Activated CD4-positive, alpha-beta T cell treated with anti-CD3 and anti-CD28 coated beads, Interleukin-2, amount 10 ng/mL, durations not matched to agents 24 days and 14 days (primary cell): ENCODE measurements at places on chromosomes 12 and 14.

DNA sequence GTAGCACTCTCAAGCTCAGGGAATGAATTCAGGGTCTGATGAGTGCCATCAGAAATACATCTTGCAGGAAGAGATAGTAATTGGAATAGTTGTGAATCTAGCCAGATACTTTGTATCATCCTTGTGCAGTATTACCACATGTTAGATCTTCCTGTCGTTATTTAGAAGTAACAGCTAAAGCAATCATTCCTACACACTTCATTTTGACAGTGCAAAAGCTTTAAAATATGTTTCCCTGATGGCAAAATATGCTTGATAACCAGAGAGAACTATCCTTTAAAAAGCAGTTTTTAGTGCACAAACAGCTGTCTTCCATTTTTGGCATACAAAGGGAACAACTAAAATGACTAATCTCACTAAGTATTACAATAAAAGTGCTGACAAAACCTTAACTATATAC, 149.5 kb upstream of the SLC38A2 start:
- DNase-seq, result no peak

DNA sequence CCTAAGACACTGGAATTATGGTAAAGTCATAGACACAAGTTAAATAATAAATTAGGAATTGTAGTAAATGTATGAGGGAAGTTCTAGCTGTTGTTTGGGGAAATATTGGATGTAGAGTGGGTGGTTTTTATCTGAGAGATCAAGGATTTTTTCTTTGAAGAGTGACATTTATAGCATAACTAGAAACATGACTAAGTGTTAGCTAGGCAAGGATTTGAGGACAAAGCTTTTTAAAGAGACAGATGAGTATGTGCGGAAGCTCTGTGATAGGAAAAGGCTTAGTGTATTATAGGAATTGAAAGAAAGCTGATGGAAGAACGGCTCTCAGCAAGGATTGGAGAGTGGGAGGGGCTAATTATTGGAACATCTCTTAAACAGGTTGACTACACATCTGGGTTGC, 24.5 kb downstream of the PDZRN4 start:
- no peak for DNase-seq

DNA sequence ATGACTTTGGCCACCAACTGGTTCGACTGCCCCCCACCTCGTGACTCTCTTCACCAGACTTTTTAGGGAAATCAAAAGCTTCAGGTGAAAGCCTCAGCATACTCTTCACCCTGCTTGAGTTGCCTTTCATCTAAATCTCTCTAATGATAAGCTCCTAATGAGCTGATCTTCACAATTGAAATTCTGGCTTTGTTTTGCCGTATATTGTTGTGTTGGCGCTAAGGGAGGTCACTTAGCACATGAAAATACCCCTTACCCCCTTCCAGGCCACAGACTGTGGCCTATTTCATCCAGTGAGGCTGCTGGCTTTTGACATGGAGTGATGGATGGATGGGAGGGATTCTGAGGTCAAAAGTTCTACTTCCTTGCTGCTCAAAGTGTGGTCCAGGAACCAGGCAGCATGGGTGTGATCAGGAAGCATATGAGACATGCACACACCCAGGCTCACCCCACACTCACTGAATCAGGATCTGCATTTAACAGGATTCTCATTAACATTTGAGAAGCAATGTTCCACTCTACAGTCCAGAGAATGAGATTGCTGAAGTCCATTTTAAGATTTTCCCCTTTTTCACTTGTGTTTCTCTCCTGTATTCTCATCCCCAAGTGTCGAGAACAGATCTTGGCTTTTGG, 131.4 kb downstream of the DACT1 start:
- no peak for DNase-seq

DNA sequence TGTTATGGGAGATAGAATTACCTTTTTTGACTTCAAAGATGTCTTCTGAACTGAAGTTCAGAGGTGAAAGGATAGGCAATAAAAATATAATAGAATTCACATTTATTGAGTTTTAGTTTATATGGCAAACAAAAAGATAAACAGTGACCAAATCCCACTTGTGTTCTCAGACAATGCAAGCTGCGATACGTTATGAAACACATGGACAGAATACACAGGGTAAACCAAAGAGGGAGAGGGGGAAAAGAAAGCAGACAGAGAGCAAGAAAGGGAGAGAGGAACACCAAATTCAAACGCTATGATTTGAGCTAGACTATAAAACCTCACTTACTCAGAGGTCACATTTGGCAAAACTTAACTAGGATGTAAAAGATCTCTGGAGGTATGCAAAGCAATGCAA, 238.2 kb upstream of the FLRT2 start:
- DNase-seq, result no peak

- DNase-seq, result no peak
Observed at GRCh38 chr12:127343940-127344339, 923.0 kb upstream of the TMEM132C start.

DNA sequence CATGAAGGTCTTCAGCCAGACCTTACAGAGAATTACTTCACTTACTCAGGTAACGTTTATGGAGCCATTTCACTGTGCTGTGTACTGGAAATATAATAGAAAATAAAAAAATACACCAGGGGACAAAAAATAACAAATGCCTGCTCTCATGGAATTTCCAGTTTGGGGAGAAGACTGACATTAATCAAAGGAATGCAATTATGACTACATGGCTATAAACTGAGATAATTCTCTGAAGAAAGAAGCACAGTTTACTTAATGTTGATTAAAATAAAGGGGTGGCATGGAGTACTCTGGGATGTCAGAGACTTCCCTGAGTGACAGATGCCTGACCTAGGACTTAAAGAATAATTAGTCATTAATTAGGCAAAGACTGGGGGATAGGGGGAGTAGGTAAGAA, 59.0 kb downstream of the DENND5B start:
- no peak for DNase-seq

GRCh38 chr12:40168868-40169267, 55.9 kb upstream of the LRRK2 start:
- peak; percentile 65 for DNase-seq

DNA sequence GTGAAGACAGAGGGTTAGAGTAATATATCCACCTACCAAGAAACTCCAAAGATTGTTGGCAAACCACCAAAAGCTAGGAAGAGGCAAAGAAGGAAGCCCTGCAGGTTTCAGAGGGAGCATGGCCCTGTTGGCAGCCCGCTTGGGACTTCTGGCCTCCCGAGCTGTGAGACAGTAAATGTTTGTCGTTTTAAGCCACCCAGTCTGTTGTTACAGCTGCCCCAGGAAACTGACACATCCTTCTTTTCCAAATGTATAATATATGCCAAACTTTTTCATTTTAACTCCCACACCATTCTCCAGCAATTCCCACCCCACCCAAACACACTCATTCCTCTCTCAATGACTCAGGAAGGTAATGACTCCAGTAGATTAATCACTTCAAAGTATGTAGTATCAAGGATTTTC, 74.0 kb downstream of the RPS29 start:
- DNase-seq, result no peak

GRCh38 chr12:104990950-104991349, 4.8 kb downstream of the NOPCHAP1 start:
- DNase-seq, result no peak

- DNase-seq, result no peak
Observed at GRCh38 chr12:107662484-107662883, 23.1 kb upstream of the PWP1 start.

DNA sequence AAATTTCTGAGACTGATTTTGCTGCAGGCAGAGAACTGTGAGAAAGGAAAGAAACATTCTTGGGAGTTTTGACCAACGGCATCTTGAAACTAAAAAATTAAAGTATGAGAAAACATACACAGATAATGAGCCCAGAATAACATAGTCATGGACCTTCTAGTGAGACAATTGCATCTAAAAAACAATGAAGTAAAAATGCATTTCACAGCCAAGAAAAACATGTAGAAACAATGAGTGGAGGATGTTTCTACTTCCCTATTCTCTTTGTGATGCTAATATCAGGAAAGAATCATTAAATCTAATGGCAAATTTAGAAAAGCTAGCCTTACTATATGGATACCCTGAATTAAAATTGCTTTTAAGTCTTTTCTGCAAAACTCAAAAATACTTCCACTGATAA, 12.2 kb upstream of the PLEKHG7 start:
- no peak for DNase-seq

DNA sequence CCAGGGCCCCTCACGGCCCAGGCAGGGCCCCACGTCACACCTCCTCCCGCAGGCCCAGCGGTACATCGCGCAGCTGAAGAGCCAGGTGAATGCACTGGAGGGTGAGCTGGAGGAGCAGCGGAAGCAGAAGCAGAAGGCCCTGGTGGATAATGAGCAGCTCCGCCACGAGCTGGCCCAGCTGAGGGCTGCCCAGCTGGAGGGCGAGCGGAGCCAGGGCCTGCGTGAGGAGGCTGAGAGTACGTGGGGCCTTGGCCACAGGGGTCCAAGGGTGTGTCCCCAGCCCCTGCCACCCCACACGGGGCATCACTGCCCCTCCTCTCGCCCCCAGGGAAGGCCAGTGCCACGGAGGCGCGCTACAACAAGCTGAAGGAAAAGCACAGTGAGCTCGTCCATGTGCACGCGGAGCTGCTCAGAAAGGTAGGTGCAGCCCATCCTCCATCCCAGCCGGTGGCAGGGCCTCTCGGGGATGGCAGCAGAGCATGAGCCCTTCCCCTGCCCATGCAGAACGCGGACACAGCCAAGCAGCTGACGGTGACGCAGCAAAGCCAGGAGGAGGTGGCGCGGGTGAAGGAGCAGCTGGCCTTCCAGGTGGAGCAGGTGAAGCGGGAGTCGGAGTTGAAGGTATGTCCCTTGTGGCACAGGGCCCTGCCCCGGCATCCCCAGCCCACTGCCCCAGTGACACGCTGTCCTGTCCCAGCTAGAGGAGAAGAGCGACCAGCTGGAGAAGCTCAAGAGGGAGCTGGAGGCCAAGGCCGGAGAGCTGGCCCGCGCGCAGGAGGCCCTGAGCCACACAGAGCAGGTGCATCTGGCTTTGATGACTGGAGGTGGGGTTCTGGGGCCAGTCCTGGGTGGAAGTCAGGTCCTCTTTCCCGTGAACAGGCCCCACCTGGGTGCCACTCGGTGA, 20.9 kb downstream of the HIP1R start:
- DNase-seq, result no peak

GRCh38 chr12:64889434-64890216, 65.2 kb downstream of the TBC1D30 start:
- no peak for DNase-seq

DNA sequence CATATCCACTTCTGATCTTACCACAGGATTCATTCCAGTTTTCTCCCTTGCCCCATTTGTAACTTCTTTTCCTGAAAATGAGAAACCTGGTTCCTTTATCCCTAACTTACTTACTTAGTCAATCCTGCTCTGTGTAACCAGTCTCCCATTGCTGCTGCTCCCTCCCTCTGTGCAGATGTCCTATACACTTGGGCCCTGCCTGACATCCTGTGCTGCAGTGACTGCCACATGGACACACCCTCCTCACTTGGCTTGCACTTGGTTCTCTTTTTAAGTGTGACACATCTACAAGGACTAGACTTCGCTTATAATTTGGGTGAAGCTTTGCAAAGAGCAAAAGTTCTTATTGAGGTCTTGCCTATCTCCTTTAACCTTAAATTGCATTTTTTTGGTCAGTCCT, 51.4 kb downstream of the FGD4 start:
- no peak for DNase-seq

- DNase-seq, result no peak
Observed at GRCh38 chr14:76830556-76830955, 4.3 kb downstream of the LRRC74A start.

GRCh38 chr14:54564071-54564867, 2.7 kb upstream of the SAMD4A start:
- no peak for DNase-seq

GRCh38 chr14:52314595-52315354, 663 bp downstream of the PTGER2 start:
- peak; percentile 84 for DNase-seq

GRCh38 chr12:40028296-40028695, 77.6 kb downstream of the SLC2A13 start:
- DNase-seq, result no peak

DNA sequence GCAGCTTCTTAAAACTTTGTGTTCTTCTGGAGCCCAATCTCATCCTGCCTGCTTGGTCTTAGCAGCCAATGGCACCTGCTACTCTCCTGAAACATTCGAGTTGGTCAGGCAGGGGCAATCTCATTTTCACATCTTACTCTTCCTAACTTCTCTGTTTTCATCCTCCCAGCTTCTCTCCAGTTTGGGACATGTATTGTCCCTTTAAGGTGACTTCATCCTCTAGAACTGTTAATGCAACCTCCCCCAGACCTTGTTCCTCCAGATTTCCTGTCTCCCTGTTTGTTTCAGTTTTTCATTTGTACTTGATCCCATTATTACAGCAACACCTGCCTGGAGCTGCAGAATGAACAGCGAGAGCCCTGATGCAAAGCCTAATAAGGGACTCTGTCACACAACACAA, 31.3 kb downstream of the SERPINA11 start:
- DNase-seq, result no peak

- DNase-seq, result no peak
Observed at GRCh38 chr12:64304571-64304970, 82.5 kb upstream of the KICS2 start.

DNA sequence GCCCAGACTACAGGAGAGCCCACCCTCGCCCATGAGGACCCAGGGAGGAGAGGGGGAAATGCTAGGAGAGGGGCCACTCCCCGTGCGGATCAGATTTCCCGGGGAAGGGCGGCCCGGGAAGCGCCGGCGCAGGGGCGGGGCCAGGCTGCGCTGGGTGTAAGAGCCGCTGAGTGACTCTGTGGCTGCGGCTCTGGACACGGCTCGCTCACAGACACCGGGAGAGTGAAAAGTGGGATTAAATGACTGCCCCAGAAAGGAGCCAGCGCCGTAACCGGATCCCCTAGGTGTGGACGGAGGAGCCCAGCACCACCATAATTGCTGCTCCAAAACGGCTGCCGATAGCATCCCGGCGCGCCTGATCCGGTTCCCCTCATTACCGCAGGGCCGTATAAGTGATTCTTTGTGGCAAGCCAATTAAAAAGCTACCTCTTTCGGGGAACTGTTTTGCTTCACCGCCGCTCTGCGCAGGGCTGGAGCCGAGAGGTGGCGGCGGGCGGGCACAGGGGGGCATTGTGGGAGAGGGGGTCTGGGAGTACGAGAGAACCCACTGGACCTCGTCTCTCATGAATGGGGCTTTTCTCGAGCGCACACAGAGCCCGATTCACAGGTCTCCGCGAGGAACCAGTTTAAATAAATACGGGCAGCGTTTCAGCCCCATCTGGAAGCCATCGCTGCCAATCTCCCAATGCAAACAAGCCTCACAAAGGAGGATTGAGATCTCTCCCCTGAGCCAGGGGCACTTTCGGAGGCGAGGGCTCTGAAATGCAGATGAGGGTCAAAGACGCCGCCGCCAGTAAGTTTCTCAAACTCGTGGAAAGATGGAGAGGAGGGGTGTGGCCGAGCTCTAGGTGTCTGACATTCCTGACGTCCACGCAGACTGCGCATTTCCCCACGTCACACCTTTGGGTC, 2.5 kb downstream of the COL2A1 start:
- DNase-seq, result peak; percentile 72

DNA sequence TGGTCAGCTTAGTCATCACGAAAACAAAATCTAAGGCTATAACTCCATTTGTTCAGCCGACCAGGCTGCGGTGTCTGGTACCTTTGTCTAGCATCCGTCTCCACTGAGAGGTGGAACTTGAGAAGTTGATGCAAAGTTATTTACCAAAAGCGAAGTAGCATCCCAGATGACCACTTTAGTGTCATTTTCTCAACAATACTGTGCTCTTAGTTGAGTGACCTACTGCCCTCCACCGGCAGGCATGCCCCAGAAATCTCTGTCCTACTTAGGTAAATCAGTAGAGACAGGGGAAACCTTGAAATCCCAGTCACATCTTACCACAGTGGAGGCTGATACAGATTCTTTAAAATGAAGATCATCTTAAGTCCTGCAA, 1.3 kb upstream of the ST8SIA1 start:
- DNase-seq, result no peak
